ENCODE measurements at places on chromosomes 5 and 9.

DNA sequence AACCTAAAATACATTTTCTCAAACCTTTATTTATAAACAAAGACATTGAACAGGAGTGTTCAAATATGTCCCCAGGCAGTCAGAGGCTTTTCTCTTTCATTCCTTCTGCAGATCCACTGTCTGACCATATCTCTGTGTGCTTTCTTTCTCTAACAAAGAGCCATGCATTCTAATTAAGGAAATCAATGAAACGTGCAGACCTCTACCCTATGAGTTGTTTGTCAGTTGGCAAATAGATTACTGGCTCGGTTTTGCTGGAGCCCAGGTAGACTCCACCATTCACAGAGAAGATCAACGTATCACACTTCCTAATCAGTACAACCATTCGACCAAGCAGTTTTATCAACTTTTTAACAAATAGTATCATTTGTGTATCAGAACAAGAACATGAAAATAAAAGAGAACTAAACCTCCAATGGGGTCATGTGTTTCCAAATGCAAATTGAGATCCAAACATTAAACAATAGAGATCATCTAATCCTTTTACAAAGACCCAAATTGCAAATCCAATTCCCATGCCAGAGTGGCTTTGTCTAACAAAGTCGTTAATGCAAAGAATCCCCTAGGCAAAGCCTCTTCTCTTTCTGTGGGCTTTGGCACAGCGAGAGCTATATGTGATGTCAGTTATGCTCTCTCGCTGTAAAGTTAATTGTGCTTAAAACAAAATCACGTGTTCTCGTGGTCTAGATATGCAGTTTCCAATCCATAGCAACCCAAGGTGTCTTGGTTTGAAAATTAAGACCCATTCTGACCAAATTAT, 16.8 kb downstream of the KLF4 start:
- no peak overlapping the region for H3K4me3 ChIP-seq
- H3K36me3 ChIP-seq: no peaks in the 10 kb centered on the region
- H3K4me1 ChIP-seq: no peaks in the 10 kb centered on the region
- H3K27ac ChIP-seq: no peak overlapping the region

DNA sequence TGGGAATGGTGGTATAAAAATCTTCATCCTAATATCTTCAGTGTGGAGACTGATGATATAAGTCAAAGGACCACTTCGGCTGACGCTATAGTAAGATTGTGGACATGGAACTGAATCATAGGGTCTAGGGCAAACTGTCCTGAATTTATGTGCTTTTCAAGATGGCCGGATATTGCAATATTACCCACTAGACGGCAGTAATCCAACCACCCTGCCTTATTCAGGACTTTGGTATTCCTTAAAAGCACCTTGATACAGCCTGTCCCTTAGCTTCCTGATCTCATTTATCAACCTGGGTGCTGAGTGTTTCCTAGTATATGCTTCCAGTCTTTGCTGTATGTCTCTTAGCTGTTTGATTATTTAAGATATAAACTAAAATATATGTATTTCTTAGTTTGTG, 71.2 kb upstream of the COX7C start:
- no peaks in the 10 kb centered on the region for H3K27me3 ChIP-seq
- H3K36me3 ChIP-seq: no peaks in the 10 kb centered on the region
- H3K4me3 ChIP-seq: no peak overlapping the region
- H3K27ac ChIP-seq: no peak overlapping the region
- no peak for DNase-seq
- no peaks in the 10 kb centered on the region for H3K4me1 ChIP-seq

- H3K36me3 ChIP-seq: no peaks in the 10 kb centered on the region
- H3K4me3 ChIP-seq: no peak overlapping the region
- H3K4me1 ChIP-seq: no peaks in the 10 kb centered on the region
- H3K27ac ChIP-seq: no peak overlapping the region
- no peaks in the 10 kb centered on the region for H3K27me3 ChIP-seq
Observed at GRCh38 chr5:160377651-160378050, 7.2 kb upstream of the C1QTNF2 start.

DNA sequence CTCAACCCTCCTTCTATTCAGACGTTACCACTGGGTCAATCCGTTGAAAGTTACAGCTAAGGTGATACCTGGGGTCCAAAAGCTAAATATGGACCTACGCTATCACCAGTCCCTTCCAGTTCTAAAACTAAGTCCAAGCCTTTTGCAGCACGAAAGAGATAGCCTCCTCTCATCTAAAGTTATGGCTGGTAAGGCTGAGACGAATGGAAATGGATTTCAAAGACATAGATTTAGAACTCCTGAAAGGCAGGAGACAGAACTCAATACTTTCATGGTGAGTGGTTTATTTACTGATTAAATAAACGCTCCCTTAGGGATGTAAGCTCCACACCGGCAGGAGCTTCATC, 751 bp upstream of the RIC1 start:
- H3K27me3 ChIP-seq: no peaks in the 10 kb centered on the region
- no peaks in the 10 kb centered on the region for H3K36me3 ChIP-seq
- H3K27ac ChIP-seq: peak overlapping the region; percentile 97
- no peak for DNase-seq

DNA sequence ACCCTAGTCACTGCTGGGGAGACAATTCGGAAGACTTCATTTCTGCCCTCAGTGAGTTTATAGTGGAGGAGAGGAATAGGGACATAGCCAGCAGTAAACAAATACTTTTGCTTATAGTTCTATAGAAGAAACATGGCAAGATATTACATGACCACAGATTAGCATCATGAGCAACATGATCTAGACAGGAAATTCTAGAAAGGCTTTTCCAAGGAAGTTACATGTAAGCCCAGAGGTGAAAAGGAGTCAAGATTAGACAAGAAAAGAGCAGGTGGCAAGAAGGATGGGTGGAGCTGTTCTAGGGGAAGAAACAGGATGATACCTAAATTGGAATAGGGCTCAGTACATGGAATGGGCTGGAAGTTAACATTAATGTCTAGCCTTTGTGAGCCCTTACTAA, 82.8 kb upstream of the MYO10 start:
- no peaks in the 10 kb centered on the region for H3K4me1 ChIP-seq
- no peak overlapping the region for H3K4me3 ChIP-seq
- H3K27me3 ChIP-seq: no peaks in the 10 kb centered on the region
- no peak for DNase-seq
